ENCODE measurements at places on chromosomes 7 and 10. TPM values are rescaled to one million over a fixed set of nuclear protein-coding genes. Genes with fewer than 3 reads are reported as not detected.

DNA sequence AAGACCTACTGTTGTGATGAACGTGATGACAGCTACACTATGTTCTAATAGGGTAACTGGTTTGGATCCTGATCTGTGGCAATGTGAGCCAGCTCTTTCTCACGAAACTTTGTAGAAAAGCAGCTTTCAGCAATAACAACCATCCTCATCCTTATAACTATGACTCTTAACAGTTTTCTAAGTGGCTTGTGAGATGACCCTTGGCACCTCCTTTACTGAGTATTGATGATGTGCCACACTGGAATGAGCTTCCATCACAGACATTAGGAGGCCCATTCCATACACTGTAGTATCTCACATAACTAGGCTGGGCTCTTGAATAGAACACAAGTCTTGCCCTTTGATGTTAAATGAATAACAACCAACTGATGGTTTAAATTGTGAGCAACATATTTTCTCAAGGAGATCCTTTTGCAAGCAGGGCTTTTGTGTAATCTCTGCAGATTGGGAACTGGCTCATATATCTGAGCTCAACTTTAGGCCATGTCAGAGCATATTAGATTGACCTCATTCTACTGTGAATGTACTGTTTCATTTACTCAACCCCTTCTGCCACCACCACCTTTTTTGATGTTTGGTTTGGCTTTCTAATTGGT, 46.4 kb downstream of the MYPN start:
- no peak for DNase-seq

- DNase-seq, result peak; percentile 81
These were observed 321.2 kb downstream of the FRMD4A start for GRCh38 chr10:14009371-14010100.

GRCh38 chr7:116588641-116589594, 64.1 kb downstream of the CAV1 start:
- no peak for DNase-seq

DNA sequence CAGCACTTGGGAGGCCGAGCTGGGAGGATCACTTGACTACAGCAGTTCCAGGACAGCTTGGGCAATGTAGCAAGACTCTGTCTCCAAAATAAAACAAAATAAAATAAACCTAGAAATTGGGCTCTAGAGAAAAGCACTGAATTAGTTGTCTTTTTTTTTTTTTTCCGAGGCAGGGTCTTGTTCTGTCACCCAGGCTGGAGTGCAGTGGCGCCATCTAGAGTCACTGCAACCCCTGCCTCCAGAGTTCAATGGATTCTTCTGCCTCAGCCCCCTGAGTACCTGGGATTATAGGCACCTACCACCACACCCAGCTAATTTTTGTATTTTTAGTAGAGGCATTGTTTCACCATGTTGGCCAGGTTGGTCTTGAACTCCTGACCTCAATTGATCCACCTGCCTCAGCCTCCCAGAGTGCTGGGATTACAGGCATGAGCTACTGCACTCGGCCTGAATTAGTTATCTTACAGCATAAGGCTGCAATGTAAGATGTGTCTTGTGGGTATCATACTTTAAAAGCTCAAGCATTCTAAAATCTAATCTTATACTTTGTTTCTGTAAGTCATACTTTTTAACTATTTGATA, 12.8 kb downstream of the MEIG1 start:
- no peak for DNase-seq

Gene TCAF2
- polyA plus RNA-seq, result 13.1 TPM
